ENCODE measurements at places on chromosomes 12 and 14.
A peak's percentile ranks its signal among the peaks of the same experiment; 100 is the strongest.

GRCh38 chr12:59118356-59118755 is 198.1 kb upstream of the LRIG3 start:
- DNase-seq = no peak

DNA sequence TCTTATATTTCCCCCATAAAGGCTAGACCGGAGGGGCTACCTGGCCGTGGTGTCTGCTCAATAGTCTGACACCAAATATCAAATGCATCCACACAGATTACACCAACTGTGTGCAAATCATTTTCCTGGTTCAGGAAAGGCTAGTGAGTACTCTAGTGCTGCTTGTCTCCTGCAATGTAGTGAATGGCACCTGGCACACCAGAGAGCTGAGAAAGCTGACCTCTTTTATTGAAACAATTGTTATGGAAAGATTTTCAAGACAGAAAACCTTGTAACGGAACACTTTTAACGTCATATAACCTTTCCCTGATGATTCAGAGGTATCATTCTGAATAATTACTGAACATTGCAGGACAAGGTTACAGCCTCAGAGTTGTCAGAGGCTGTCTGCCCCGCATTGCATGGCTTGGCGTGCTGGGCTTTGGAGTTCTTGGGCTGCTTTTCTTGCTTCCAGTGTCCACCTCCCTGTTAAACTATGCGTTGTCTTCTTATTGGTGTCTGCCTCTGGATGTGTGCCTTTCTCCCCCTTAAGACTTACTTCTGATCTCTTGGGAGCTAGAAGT is 40.7 kb upstream of the HDAC7 start:
- DNase-seq = no peak

- no peak for DNase-seq
Observed at GRCh38 chr12:31991815-31992214, 32.6 kb downstream of the RESF1 start.

DNA sequence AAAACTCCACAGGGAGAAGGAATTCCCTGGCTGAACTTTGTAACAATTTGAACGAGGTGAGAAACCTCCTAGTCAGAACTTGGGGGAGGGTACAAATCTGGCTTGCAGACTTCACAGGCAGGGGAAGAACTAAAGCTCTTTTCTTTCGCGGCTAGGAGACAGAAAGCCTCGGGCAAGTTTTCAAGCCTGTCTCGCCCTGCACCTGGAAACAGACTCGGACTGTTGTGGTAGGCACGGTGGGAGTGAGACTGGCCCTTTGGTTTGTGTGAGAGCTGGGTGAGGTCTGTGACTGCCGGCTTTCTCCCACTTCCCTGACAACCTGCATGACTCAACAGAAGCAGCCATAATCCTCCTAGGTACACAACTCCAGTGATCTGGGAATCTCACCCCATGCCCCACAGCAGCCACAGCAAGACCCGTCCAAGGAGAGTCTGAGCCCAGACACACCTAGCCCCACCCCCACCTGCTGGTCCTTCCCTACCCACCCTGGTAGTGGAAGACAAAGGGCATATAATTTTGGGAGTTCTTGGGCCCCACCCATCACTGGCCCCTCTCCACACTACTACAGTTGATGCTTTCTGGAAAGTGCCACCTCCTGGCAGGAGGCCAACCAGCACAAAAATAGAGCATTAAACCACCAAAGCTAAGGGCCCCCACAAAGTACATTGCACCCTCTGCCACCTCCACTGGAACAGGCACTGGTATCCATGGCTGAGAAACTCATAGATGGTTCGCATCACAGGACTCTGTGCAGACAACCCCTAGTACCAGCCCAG is 102.7 kb upstream of the ST8SIA1 start:
- DNase-seq = no peak

GRCh38 chr14:101123618-101124510 is 220.3 kb upstream of the RTL1 start:
- DNase-seq = no peak

GRCh38 chr12:94255006-94255405 is 106.6 kb downstream of the PLXNC1 start:
- DNase-seq = no peak

GRCh38 chr14:43316427-43316826 is 1190.7 kb downstream of the FSCB start:
- DNase-seq = no peak

- DNase-seq = no peak
Observed at GRCh38 chr12:56634242-56634836, 4.2 kb upstream of the BAZ2A start.

DNA sequence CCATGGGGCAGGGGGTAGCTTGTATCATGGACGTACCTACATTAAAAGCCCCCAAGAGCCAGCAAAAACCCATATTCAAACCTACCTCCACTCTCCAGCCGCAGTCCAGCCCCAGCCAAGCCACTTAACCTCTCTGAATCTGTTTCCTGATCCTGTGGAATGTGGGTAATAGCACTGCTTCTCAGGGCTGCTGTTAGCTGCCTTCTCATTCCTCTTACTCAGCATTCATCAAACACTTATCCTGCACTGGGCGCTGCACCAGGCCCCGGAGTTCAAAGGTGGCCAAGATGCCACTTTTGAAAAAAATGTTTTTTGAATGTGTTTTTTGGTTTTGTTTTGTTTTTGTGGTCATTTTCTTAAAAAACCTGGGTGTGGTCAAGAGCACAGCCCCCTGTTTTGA is 237.4 kb downstream of the CHST11 start:
- no peak for DNase-seq

DNA sequence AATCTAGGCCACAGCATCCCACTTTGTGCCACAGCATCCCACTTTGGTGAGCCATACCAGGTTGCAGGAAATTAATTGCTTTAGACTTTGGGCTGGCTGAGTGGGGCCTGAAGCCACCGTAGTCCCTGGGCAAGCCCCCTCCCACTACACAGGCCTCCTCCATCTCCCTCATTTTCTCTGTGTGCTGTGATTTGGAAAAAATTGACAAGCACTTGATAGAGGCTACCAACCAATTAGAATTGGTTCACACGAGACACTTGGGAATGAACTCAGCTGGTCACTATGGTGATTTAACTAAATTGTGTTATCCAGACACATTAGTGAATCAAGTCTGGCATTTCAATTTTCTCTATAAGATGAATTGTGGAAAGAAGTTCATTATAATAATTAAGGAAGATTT is 481.1 kb downstream of the DIO2 start:
- DNase-seq = no peak

GRCh38 chr12:52210186-52210924 is 18.5 kb upstream of the KRT80 start:
- DNase-seq = no peak

- no peak for DNase-seq
Observed at GRCh38 chr12:93003531-93004239, 74.6 kb upstream of the EEA1 start.

DNA sequence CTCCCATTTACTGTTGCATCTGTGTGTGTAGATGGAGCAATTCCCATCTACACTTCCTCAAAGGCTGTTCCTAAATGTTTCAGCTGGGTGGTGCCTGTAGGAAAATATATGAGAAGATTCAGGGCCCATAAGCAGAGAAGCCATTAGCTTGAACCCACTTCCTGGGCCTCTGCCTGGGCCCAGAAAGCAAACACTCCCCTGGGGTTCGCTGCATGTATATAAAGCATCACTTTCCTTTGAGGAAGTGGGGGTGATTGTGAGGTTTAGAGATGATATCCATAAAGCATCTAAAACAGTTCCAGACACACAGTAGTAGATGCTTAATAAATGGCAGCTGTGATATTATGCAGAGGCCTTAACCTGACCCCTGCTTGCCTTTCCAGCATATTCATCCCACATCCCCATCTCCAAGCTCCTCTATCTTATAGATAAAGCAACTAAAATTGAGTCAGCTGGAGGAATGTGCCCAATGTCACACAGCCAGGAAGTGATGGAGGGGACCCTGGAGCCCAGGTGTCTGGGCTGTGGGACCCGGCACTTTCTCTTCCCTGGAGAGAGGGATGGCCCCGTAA is 280.0 kb upstream of the CRY1 start:
- DNase-seq = no peak

GRCh38 chr14:67665868-67666267 is 8.6 kb downstream of the VTI1B start:
- DNase-seq = no peak

- no peak for DNase-seq
Observed at GRCh38 chr14:52802597-52802996, 11.2 kb upstream of the GNPNAT1 start.

GRCh38 chr14:25988536-25988935 is 609.3 kb downstream of the NOVA1 start:
- DNase-seq = no peak

DNA sequence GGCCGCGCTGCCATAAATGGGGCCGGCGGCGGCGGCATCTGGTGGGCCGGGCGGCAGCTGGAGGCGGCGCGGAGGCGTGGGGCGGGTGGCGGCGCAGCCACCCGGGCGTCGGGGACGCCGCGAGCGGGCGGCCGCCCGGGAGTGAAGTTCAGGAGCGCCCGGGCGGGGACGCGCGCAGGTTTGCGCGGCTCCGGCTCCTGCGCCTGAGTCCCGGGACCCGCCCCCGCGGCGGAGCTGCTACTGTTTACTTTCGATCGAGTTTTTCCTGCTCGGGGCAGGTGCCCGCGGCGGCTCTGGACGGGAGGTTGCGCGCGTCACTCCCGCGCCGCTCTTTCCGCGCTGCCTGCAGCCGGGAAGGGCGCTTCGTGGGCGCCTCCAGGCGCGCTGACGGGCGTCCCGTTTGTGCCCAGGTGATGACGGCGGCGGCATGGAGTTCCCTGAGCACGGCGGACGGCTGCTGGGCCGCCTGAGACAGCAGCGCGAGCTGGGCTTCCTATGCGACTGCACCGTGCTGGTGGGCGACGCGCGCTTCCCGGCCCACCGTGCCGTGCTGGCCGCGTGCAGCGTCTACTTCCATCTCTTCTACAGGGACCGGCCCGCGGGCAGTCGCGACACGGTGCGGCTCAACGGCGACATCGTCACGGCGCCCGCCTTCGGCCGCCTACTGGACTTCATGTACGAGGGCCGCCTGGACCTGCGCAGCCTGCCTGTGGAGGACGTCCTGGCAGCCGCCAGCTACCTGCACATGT is at the start of gene ZBTB42:
Gene ZBTB42, plus strand, starts transcription at position 331 of the 749 bp plus-strand sequence. Its CDS starts 97 bp downstream, at position 428.
- peak; percentile 56 for DNase-seq

DNA sequence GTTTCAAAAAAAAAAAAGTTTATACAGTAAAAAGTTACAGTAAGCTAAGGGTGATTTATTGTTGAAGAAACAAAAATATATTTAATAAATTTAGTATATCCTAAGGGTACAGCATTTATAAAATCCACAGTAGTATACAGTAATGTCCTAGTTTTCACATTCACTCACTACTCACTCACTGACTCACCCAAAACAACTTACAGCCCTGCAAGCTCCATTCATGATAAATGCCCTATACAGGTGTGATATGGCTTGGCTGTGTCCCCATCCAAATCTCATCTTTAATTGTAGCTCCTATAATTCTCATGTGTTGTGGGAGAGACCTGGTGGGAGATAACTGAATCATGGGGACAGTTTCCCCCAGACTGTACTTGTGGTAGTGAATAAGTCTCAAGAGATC is 61.7 kb downstream of the TC2N start:
- DNase-seq = no peak

GRCh38 chr14:89399594-89400068 is 17.4 kb downstream of the FOXN3 start:
- no peak for DNase-seq

GRCh38 chr12:92739113-92739512 is 36.3 kb downstream of the PLEKHG7 start:
- no peak for DNase-seq

GRCh38 chr14:97866195-97866594 is 1069.0 kb downstream of the VRK1 start:
- DNase-seq = no peak

- no peak for DNase-seq
Observed at GRCh38 chr14:68982581-68982980, 3.5 kb upstream of the ACTN1 start.

DNA sequence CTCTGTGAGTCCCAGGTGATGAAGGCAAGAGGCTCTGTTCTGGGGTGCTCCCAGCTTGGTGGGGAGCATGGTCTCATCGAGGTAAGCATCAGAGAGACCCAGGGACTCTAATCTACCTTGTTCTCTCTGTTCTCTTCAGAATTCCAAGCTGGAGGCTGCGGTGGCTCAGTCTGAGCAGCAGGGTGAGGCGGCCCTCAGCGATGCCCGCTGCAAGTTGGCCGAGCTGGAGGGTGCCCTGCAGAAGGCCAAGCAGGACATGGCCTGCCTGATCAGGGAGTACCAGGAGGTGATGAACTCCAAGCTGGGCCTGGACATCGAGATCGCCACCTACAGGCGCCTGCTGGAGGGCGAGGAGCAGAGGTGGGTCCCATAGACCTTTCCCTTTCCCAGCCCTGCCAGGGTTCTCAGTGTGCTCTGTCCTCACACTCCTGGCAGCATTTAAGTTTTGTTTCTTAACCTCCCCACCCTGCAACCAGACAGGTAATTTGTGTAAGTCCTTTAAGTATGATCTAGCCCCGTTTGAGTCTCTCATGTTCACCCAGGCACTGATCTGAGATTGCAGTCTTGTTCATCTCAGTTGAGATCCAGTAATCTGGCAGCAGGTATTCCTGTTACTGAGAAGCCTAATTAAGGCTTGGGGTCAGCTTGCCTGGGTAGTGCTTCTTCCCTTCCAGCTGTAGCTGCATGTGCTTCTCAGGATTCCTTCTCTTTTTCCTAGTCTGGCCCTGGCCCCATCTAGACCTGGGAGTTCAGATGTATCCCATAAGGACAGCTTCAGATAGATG is 14.8 kb upstream of the KRT81 start:
- DNase-seq = no peak

DNA sequence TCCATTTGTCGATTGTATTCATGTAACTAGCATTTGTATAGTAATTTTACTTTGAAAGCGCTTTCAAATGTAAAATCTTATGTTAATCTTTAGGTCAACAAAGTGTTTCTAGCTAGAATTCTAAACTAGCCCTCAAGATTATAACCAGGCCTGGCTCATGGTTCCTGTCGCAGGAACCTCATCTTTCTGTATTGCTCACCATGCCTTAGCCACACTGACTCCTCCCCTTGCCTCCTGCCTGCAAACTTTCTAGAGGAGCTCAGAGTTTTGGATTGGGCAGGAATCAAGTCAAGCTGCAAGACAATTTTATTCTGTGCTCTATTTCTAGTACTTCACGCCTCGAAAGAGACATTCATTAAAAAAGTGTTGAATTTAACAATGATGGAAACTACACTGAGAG is 99.8 kb downstream of the TGFB3 start:
- no peak for DNase-seq

DNA sequence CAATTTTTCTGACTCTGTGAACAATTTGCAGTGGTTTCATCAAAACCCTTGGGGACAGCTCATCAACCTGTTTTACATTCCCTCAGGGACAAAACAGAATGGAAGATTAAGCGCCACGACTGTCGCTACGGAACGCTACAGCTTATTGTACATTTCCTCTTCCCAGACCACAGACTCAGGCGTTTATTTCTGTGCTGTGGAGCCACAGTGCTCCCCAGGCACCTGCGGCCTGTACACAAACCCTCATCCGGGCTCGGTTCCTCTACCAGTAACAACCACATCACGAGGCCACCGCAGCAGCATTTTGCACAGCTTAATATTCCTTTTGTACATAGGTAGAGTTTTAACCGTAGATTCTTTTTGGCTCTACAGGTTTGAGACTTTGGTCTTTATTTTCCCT is 397.4 kb upstream of the OR4E1 start:
- no peak for DNase-seq

- no peak for DNase-seq
Observed at GRCh38 chr14:86402545-86402944, 872.6 kb downstream of the FLRT2 start.

GRCh38 chr14:22303589-22304195 is 285.3 kb downstream of the DAD1 start:
- DNase-seq = no peak
